ENCODE measurements at places on chromosomes 7 and 10.

DNA sequence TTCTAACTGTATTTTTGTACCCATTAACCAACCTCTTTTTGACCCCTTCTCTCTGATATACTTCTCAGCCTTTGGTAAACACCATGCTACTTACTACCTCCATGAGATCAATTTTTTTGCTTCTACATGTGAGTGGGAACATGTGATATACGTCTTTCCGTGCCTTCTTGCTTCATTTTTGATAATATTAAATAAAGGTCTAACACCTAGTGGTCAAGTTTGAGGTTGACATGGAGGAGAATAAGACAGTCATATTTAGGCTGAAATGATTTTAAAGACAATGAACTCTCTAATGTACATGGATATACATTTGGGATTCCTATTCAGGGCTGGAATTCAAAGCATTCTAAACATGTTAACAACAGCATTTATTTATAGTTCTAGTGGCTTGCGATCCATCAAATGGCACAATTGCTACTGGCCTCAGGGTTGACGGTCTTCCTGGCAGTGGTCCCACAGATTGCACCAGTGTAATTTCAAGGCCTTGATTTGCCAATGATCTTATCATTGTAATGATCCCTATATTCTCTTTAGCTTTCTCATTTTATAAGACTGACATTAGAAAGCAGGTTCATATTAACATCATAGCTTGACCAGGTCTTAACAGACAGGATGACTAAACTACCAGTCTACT lies 315.9 kb upstream of the ETV1 start:
- no peak for DNase-seq

- no peak for DNase-seq
Observed at GRCh38 chr7:64999165-65000004, 7.1 kb downstream of the ERV3-1 start.

GRCh38 chr10:13784067-13784466 lies 197.3 kb downstream of the PRPF18 start:
- DNase-seq = no peak

GRCh38 chr7:116420003-116420402 lies 79.5 kb upstream of the CAV2 start:
- no peak for DNase-seq

DNA sequence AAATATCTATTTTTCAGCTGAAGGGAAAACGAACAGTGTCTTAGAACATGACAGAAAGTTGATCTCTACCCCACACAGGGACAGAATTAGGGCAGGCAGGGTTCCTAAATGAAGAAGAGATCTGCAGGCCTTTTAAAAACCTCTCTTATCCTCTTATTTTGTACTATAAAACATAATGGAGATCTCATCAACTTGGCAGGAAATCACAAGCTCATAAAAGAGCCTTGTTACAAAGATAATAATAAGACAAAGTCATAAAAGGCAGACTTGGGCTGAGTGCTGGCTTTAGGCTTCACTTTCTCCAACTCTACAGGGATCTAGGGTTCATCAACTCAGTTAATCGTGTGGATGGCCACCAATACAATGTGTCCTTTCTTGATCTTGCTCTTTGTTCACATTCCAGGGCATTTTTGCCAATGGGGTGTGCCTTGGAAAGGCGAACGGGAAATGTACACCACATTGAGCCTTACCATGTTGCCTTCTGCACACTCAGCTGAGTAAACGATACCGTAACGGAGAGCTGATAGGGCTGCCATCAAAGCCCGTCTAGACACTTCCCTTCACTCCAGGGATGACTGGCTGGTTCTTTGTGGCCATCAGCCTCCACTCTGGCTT lies 7.1 kb upstream of the TEX36 start:
- no peak for DNase-seq

- DNase-seq = no peak
Observed at GRCh38 chr10:3980144-3980543, 195.1 kb upstream of the KLF6 start.

DNA sequence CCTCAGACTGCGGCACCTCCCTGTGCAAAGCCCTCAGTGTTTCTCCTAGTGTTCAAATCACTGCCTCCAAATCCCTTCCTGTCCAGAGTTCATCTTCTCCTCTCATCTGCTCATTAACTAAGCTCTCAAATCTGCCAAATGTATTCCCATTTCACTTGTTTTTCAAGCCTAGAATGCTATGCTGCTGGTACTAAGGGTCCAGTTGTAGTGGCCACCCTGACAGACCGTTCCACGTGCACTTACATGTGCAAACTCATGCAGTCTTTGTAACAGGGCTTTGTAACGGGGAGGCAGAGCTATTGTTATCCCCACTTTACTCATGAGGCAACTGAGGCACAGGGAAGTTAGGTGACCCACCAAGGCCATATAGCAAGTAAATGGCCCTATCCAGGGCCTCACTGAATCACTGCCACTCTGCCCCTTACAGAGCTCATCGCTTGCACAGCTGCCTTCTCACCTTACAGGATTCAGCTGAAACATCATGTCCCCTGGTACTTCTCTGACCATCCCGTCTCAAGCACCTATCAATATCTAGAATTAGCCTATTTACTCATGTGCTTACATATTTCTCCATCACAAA lies 153.0 kb upstream of the PDE1C start:
- DNase-seq = no peak

DNA sequence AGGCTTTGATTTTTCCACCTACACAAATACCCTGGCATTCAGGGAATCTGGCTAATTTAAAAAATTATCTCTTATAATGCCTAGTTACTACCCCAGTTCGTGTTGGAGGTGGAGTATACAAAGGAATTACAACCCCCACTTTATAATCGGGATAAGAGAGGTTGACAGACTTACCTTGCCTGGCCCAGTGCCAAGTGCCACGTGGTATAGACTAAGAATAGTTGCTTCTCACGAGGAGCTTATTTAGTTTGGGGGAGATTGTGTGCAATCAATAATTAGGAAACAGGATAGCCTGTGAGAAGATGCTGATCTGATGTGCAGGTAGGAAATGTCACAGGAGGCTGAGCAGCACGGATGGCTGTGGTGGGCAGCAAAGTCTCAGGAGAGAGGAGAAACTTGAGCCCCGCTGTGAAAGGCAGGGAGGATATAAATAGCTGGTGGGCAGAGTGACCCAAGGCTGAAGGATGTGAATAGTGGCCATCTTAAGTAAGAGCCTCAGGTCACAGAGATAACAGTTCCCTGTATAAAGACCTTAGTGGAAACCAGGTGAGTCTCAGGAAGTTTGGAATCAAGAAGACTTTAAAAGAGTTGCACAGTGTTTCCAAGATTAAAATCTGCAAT lies 11.3 kb upstream of the ATXN7L1 start:
- no peak for DNase-seq

DNA sequence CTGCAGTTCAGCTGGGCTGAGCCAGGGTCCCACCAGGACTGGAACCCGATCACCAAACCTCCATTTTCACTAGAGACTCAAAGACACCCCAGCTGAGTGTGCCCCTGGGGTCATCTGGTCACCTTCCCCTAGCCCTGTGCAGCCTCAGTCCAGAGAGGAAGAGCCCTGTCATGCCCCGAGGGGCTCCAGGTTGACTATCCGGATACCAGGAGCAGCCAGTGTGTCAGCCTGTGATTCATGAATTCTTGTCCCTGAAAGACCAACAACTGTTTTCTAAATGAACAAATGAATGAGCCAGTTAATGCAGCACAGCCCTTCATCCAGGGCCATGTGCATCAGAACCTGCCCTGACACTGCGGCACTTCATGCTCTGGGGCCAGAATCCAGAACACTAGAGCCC lies 201.9 kb upstream of the TCERG1L start:
- DNase-seq = no peak

GRCh38 chr10:63055705-63056104 lies 77.4 kb upstream of the NRBF2 start:
- no peak for DNase-seq

GRCh38 chr7:47803846-47804245 lies 144.4 kb downstream of the PKD1L1 start:
- no peak for DNase-seq

DNA sequence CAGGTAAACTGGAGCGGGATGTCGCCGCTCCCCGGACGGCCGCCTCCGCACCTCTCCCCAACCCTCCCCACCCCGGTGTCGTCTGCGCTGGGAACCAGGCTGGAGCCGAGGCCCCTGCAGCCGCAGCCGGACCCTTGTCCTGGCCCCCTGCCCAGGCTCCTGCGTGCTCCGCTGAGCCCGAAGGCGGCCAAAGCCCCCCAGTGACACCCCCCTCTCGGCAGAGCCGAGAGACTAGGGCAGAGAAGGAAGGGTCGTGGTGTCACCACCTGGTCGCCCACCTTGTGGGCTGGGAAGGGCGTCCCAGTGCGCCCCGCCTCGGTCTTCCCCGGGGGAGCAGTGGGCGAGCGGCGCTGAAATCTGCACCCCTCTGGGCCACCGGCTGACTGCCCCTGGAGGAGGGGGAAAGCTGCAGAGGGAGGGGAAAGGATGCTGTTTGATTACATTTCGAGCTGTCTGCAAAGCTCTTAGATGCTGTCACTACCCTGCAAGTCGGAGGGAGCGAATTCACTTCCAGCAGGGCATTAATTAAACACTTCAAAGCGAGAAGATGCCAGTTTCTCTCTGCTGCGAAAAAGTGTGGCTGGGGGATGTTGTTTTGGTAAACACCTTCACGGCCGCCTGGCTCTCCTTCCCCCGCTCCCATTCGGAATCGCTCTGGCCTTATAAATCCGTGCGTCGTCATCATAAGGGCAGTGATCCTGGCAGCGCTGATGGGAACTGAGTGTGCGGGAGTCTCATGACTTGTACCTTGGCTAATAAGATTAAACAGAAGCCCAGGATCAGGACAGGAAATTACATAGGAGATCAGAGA lies 622 bp downstream of the DYNC1I1 start:
- no peak for DNase-seq

DNA sequence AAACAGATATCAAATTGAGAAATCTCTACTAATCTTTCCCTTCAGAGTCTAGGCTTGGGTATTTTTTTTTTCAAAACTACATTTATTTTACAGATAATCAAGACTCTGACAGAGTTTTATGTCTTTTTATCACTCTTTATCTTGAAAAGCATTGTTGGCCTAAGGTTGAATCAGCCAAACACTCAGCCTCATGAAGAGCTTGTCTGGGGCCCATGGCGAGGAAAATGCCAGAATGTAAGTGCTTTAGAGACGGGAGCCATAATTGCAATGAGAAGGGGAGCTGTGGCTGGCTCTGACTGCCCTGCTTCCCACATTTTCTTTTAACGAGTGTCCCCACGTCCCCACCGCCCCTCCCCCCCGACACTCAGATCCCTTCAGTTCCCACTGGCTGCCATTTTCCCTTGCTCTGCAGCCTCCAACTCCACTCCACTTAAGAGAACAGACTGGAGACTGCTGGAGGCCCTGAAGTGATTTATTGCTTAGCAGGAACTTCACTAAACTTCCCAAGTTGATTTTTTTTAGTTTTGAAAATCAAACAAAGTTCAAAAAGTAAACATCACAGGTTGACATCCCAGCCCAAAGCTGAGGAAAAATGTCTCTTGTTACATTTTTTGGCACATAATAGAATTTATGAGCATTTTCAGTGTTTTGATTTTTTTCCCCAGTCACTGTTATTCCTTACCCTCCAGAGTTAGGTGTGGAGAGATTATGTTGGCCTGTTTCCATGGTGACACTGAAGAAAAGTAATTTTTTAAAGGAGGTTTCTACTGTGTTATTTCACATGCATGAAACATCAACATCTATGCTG lies 637.5 kb upstream of the GALNT17 start:
- DNase-seq = no peak

- DNase-seq = no peak
Observed at GRCh38 chr10:16436367-16436757, 448 bp upstream of the PTER start.

- DNase-seq = no peak
Observed at GRCh38 chr7:116196947-116197346, 13.4 kb upstream of the TES start.

DNA sequence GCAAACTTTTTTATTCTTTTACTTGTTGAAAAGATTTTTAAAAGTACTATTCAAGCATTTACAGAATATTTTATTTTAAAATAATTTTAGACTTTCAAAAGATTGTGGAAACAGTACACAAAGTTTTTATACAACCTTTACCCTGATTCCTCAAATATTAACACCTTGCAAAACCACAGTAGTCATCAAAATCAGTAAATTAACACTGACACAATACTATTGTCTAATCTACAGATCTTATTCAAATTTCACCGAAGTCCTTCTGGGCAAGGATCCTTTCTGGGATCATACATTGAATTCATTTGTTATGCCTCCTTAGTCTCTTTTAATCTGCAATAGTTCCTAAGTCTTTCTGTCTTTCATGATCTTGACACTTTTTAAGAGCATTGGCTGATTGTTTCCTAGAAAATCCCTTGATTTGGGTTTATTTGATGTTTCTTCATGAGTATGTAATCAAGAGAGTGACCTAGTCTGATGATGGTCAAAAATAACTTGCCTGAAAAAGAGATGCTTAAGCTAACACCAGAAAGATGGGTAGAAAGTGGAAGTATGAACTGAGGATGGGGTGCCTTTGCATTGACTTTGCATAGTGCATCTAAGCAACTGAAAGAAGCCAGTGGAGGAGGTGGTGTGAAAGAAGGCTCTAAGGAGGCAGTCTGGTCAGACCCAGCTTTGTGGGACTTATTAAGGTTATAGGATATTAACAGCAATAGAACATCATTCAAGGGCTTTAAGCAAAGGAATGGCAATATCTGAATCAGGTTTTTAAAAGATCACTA lies 9.7 kb downstream of the STAMBPL1 start:
- DNase-seq = no peak

DNA sequence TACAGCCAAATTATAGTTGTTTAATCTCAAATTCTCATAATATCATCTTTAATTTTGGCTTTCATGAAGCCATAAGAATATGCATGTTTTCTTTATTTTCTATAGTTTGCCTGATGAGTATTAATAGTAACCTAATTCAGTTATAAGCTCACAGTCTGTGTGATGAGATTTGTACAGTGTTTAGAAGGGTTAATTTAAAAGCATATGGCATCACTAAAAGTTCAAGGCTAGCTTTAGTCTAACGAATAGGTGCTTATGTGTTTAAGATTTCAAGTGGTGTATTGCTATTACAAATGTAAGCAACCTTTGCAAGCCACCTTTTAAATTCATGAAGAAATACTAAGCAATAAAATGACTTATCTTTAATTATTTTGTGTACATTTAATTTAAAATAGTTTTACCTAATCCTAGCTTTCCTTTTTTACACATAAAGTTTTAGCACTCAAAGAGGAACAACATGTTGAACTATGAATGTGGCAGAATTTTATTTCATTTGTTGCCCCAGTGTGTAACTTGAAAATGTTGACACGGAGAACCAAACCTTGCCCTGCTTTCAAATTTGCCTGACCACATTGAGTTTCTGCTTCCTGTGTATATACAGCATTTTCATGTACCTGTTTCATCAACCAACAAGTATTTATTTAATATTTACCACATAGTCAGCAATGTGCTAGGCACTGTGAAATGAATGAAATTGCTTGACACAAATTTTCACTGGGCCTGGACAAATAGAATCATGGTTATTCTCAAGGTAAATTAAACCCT lies 41.5 kb downstream of the TET1 start:
- no peak for DNase-seq

DNA sequence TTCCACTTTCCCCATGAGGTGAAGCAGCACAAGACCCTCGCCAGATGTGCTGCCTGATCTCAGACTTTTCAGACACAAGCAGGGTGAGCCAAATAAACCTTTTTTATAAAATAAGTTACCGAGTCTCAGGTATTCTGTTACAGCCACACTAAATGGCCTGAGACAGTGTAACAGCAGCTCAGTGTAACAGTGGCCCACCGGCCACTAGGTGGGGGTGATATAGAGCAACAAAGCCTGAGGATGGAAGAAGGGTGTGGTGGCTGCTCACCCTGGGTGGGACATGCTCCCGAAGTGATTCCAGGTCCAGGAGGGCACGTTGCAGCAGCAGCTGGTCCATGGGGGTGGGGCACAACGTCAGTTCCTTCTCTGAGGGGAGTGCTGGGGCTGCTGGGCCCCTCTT lies 44.6 kb downstream of the BMS1 start:
- DNase-seq = no peak
